ENCODE measurements at places on chromosomes 5 and 9. TPM values are rescaled to one million over a fixed set of nuclear protein-coding genes. Genes with fewer than 3 reads are reported as not detected.

The LRRC26 gene
- total RNA-seq = 7.8 TPM

DNA sequence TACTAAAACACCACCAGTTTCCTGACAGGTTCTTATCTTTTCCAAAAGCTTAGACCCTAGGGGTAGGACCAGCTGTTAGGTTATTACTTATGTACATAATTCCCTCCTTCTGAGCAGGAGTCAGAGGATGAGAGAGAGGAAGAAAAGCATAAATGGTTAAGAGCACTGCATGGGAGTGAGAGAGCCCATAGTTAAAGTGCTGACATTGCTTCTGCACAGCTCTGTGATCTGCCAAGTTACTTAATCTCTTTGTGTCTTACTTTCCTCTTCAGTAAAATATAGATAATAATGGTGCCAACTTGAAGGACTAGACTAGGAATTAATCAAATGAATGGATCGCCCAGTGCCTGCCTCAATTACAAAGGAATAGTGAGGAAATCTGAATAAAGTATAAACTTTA lies 66.4 kb downstream of the NRG2 start:
- no peaks in the 10 kb centered on the region for H3K27me3 ChIP-seq
- H3K4me3 ChIP-seq = no peak overlapping the region
- no peak for DNase-seq
- H3K27ac ChIP-seq = no peak overlapping the region
- H3K4me1 ChIP-seq = no peaks in the 10 kb centered on the region
- H3K36me3 ChIP-seq = no peaks in the 10 kb centered on the region

DNA sequence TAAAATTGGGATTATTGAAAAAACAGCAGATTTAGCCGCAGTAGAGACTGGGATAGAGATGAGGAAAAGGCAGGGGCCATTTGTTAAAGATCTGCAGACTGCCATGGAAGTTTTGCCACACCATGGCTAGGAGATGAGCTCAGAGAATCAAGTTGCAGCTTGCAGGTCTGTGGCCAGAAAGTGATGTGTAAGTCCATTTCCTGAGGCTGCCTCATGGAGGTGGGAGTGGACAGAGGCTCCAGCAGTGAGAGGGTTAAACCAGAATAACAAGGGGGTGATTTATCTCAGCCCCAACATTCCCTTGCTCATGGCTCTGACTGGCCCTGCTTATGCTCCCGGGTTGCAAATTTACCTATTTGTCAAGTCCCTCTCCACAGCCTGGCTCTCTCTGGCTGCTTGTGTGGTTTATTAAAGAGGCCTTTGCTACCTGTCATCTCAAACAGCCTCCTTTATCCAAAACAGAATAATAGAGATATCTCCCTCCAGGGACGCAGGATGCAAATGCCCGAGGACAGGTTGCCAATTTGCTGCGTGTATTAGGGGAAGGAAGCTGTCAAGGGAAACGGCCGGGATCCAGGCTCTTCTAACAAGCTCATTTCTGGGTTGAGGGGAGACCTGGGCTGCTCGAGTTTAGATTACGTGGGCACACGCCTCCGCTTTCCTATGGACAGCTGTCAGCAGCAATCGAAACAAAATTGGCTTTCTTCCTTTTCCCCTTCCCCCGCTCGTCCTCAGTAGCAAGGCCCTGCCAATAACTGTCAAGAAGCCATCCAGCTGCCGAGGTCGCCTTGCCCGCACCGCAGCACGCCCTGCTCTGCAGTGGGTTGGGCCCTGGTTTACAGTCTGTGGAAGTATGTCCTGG lies 72.8 kb upstream of the PITX1 start:
- DNase-seq = no peak
- no peak overlapping the region for H3K27ac ChIP-seq
- no peaks in the 10 kb centered on the region for H3K4me1 ChIP-seq

GRCh38 chr5:76582230-76583162 lies 40.7 kb downstream of the F2RL2 start:
- no peaks in the 10 kb centered on the region for H3K27me3 ChIP-seq
- H3K36me3 ChIP-seq = no peaks in the 10 kb centered on the region
- H3K4me3 ChIP-seq = no peak overlapping the region
- no peak overlapping the region for H3K27ac ChIP-seq
- no peak for DNase-seq

GRCh38 chr9:135167849-135168655 lies 80.6 kb downstream of the OLFM1 start:
- H3K36me3 ChIP-seq = no peaks in the 10 kb centered on the region
- H3K27me3 ChIP-seq = peaks cover 67% of the 10 kb centered on the region
- no peak for DNase-seq
- H3K4me1 ChIP-seq = no peaks in the 10 kb centered on the region
- H3K4me3 ChIP-seq = no peak overlapping the region
- no peak overlapping the region for H3K27ac ChIP-seq

DNA sequence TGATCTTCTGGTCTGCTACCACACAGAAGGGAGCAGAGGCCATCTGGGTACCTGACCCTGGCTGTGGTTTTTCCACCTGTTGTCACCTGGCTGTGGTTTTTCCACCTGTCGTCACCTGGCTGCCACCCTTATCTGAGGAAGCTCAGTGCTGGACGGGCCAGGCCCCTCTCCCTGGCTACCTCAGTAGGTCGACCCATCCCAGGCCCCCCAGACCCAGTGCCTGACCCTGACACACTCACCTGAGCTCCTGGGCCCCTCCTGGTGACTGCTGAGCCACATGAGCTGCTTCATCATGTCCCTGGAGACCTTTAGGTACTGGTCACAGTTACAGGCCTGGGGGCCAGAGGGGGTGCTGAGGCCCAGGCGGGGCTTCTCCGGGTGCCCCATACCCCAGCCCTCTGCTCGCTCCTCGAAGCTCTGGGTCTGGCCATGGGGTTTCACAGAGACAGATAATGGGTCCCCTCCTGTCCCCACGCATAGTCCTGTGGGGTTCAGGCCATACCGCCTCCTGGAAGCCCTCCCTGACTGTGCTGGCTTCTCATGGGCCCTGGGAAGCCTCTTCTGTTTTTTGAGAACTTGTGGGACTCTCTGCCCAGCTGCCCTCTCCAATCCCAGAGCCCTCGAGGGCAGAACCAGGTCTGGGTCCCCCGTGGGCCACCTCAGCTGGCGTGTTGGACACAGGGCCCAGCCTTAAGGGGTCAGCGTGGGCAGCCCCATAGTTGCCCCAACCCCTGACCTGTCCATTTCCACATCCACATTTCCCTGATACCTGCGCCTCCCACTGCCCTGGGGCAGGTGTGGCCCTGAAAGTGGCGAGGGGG lies 7.5 kb upstream of the NRARP start:
- no peaks in the 10 kb centered on the region for H3K36me3 ChIP-seq
- H3K4me3 ChIP-seq = no peak overlapping the region
- H3K4me1 ChIP-seq = peaks cover 36% of the 10 kb centered on the region
- no peaks in the 10 kb centered on the region for H3K27me3 ChIP-seq

DNA sequence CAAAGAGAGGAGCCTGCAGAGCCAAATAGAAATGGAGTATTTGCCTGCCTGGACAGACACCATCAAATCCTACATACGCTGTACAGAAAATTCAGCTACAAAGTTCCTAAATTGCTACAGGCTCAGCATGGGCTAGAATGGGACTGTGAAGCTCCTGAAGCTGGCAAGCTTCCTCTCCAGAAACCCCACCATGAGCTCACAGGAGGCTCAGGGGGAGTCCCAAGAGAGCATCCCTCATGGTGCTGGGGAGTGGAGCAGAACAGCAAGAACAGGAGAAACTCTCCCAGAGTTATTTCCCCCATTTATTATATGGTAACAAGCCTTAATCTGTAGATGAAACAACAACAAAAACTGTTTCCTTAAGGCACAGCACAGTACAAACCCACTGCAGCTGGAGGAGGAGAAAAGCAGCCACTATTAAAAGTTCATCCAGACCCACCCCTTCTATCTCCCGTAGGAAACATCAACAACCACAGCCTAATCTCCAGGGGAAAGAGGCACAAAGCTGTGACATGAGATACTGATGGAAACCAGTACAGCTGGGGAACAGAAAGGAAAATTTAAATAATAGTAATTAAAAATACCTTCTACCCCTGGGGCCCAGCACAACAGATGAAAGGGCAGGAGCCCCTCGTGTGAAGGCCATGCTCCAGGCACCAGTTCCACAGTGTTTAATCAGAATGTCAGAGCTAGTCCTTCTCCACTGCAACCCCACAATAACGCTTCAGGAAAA lies 548.5 kb downstream of the MTRR start:
- H3K36me3 ChIP-seq = no peaks in the 10 kb centered on the region
- H3K4me3 ChIP-seq = no peak overlapping the region
- DNase-seq = no peak
- no peaks in the 10 kb centered on the region for H3K4me1 ChIP-seq
- H3K27ac ChIP-seq = no peak overlapping the region

GRCh38 chr5:120657104-120657503 lies 193.0 kb downstream of the PRR16 start:
- H3K4me3 ChIP-seq = no peak overlapping the region
- no peaks in the 10 kb centered on the region for H3K36me3 ChIP-seq
- no peaks in the 10 kb centered on the region for H3K27me3 ChIP-seq
- H3K4me1 ChIP-seq = no peaks in the 10 kb centered on the region
- H3K27ac ChIP-seq = no peak overlapping the region

The PARP8 gene
- total RNA-seq = 41.7 TPM

DNA sequence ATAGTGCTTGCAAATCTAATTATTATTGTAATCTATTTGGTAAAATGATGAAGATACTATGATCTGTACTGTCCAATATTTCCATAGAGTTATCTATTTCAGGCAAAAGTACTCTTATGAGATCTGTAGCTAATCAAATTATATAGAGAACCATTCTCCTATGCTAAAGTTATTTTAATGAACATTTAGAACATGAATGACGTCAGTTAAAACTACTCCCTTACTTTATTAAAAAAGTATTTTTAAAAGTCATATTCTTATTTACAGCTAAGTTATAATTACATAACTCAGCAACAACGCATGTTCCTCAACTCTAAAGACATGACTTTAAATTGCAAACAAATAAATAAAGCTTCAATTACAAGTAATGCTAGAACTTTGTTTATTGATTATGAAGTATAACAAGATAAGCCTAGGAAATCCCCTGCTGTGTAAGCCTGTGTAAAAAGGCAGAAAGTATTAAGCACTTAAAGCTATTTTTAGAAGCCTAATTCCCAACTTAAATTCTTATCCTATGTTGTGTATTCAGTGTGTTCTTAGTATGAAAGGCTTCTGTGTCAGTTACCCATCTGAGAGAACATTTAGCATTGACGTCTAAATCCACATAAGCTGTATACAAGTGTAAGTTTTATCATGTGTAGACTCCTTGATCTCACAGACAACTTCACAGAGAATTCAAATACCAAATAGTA lies 285.7 kb downstream of the HCN1 start:
- no peak overlapping the region for H3K4me3 ChIP-seq
- DNase-seq = no peak
- no peaks in the 10 kb centered on the region for H3K4me1 ChIP-seq

The PCDHGA9 gene
- total RNA-seq = 16.7 TPM

The PCDHB8 gene
- 0.73 TPM for total RNA-seq

The SV2C gene
- total RNA-seq = 1.3 TPM

The SLC6A7 gene
- 0.15 TPM for total RNA-seq

The DNAJA1 gene
- 89.5 TPM for total RNA-seq

The C9orf85 gene
- total RNA-seq = 15.7 TPM

GRCh38 chr5:139282197-139282557 lies 11.4 kb upstream of the MATR3 start:
- H3K27me3 ChIP-seq = no peaks in the 10 kb centered on the region
- no peak for DNase-seq
- H3K36me3 ChIP-seq = no peaks in the 10 kb centered on the region
- H3K4me3 ChIP-seq = no peak overlapping the region
- peak overlapping the region; percentile 36 for H3K27ac ChIP-seq
- H3K4me1 ChIP-seq = peaks cover 3% of the 10 kb centered on the region

The PCDHB15 gene
- 4.2 TPM for total RNA-seq

- H3K4me3 ChIP-seq = no peak overlapping the region
- no peaks in the 10 kb centered on the region for H3K27me3 ChIP-seq
- no peak overlapping the region for H3K27ac ChIP-seq
- DNase-seq = no peak
- no peaks in the 10 kb centered on the region for H3K36me3 ChIP-seq
These were observed 8.6 kb downstream of the SLC45A2 start for GRCh38 chr5:33975852-33976251.

The PRRC1 gene
- total RNA-seq = 59.1 TPM

The CARD9 gene
- total RNA-seq = 3.3 TPM

DNA sequence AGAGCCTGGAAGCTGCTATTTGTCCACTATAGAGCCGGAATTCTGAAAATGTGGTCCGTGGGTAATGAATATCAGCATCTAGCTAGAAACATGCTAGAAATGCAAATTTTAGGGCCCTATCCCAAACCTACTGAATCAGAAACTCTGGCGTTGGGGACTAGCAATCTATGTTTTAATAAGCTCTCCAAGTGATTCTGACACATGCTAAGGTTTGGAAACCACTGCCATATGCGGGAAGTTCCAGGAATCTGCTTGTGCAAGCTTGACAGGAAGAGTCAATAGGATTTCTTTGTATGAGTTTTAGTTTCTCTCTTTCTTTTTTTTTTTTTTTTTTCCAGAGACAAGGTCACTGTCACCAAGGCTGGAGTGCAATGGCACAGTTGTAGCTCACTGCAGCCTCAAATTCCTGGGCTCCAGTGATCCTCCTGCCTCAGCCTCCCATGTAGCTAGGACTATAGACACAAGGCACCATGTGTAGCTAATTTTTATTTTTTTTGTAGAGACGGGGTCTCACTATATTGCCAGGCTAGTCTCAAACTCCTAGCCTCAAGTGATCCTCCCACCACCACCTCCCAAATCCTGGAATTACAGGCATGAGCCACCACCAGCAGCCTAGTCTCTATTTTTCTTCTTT lies 26.4 kb upstream of the CARNMT1 start:
- H3K36me3 ChIP-seq = no peaks in the 10 kb centered on the region
- no peaks in the 10 kb centered on the region for H3K4me1 ChIP-seq
- no peak for DNase-seq
- H3K4me3 ChIP-seq = no peak overlapping the region
- H3K27me3 ChIP-seq = no peaks in the 10 kb centered on the region

GRCh38 chr9:115730845-115731244 lies 422.7 kb upstream of the PAPPA start:
- no peak overlapping the region for H3K27ac ChIP-seq
- H3K4me3 ChIP-seq = no peak overlapping the region
- no peaks in the 10 kb centered on the region for H3K4me1 ChIP-seq
- no peaks in the 10 kb centered on the region for H3K36me3 ChIP-seq

The INSL4 gene
- not detected for total RNA-seq

DNA sequence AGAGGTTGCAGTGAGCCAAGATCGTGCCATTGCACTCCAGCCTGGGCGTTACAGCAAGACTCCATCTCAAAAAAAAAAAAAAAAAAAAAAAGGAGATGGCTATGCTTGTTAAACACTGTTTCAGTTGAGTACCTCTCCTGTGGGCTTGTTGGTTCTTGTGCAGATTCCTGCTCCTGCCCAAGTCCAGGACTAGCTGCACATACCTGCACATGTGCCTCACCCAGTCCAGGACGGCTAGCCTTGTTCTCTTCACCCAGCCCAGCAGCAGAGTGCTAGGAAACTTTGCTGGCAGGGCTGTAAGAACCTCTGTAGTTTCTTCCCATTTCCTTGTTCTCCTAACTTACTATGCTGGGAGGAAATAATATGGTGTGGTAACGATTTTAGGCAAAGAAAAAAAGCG lies 234.1 kb upstream of the DMRT1 start:
- H3K4me3 ChIP-seq = no peak overlapping the region
- no peaks in the 10 kb centered on the region for H3K36me3 ChIP-seq
- no peaks in the 10 kb centered on the region for H3K4me1 ChIP-seq
- H3K27ac ChIP-seq = no peak overlapping the region
- DNase-seq = no peak
- no peaks in the 10 kb centered on the region for H3K27me3 ChIP-seq

- H3K4me1 ChIP-seq = peaks cover 7% of the 10 kb centered on the region
- H3K27me3 ChIP-seq = no peaks in the 10 kb centered on the region
- no peak for DNase-seq
- no peaks in the 10 kb centered on the region for H3K36me3 ChIP-seq
- no peak overlapping the region for H3K27ac ChIP-seq
These were observed 20.4 kb downstream of the NACC2 start for GRCh38 chr9:136074706-136075105.

The PCDHA11 gene
- 0.48 TPM for total RNA-seq

The CD274 gene
- total RNA-seq = 2.9 TPM

Data from breast epithelium (tissue), 4 donors.